Activated naive CD4-positive, alpha-beta T cell (primary cell): ENCODE measurements at places on chromosomes 3 and 15.
A peak's percentile ranks its signal among the peaks of the same experiment; 100 is the strongest.

GRCh38 chr3:106452096-106452495 is 583.3 kb upstream of the CBLB start:
- no peak for DNase-seq

DNA sequence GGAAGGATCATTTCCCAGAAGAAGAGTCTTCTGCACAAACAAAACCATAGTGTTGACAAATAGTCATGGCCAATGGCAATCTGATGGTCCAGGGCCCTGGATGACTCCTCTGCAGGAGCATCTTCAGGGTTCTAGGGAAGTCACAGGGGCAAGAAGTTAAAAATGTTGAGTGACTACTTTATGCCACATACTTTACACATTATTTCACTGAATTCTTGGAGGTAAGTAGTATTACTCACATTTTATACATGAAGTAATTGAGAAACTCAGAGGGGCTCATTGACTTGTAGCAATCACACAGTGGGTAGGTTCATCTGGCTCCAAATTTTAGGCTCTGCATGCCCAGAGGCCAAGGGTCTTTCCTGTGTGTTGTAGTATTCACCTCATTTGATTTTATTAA is 430.2 kb upstream of the MCTP2 start:
- no peak for DNase-seq

- DNase-seq: no peak
These were observed 13.1 kb downstream of the TNK2 start for GRCh38 chr3:195895078-195895860.

GRCh38 chr3:16513141-16514020 is at the start of gene RFTN1:
Gene RFTN1, minus strand, starts transcription at chr3:16513699. Its CDS starts 19,830 bp downstream, at chr3:16493869.
- DNase-seq: peak; percentile 17

DNA sequence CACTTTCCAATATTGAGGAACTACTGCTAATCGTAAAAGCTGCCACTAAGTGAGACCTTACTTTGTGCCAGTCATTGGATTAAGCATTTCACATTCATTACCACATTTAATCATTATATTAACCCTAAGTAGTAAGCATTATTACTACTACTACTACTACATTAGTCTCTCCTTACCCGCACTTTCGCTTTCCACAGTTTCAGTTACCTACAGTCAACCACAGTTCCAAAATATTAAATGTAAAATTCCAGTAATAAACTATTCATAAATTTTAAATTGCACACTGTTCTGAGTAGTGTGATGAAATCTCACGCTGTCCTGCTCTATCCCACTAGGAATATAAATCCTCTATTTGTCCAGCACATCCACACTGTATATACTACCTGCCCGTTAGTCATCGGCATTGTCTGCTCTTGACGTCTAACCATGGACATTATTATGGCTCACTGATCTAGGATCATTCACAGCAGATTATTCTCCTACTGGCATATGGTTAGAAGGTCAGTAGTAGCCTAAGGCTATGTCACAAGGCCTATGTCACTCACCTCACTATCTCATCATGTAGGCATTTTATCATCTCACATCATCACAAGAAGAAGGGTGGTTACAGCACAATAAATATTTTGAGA is 121.1 kb downstream of the GSK3B start:
- no peak for DNase-seq

DNA sequence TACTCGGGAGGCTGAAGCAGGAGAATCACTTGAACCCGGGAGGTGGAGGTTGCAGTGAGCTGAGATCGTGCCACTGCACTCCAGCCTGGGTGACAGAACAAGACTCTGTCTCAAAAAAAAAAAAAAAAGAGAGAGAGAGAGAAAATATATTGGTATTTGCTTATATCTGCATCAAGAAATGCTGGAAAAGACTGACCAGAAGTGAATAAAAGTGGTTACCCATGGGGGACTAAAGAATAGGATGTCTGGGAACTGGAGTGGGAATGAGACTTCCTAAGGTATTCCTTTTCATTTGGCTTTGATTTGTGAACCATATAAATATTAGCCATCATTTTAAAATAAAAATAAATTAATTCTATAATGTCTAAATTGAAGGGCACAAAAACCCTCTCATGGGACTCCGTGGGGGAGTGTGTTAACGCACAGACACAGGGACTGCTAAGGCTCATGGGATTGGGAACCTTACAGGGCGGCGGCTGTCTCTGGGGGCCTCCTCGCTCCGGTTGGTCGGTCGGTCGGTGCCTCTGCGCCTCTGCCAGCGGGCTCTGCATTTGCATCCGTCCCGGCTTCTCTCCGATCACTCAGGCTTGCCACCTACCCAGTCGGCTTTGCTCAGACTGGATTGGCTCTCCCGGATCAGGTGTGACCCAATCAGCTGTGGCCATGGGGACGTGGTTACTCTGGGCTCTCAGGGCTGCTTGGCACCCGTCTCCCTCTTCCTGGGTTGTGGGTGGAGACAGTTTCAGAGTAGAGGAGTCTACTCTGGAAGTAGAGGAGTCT is 12.7 kb upstream of the TSPAN3 start:
- peak; percentile 24 for DNase-seq

- no peak for DNase-seq
These were observed 2.1 kb downstream of the ABHD10 start for GRCh38 chr3:111980716-111981456.

GRCh38 chr15:42401544-42402454 is 42.5 kb downstream of the CAPN3 start:
- DNase-seq: no peak

DNA sequence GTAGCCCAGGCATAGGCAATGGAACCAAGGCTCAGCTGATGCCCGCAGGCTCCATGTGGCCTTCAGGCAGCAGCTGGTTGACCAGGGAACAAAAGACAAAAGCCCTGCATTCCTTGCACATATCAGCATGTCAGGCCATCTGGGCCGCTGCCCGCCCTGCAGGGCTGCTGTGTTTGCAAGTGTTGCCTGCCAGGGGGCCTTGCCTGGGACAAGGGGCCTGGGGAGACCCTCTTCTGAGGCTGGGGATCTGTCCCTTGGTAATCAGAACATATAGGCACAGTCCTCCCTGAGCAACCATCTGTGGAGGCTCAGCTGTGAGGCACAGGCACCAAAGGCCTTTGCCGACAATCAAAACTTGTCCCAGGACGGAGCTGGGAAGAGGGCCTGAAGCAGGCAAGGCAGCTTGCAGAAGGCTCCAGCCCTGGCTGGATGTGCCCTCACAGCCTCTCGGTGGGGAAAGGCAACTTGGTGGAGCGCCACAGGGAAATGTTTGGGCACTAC is 138.2 kb downstream of the TPRA1 start:
- DNase-seq: no peak

- no peak for DNase-seq
These were observed 158.8 kb downstream of the CLSTN2 start for GRCh38 chr3:140093742-140094141.

DNA sequence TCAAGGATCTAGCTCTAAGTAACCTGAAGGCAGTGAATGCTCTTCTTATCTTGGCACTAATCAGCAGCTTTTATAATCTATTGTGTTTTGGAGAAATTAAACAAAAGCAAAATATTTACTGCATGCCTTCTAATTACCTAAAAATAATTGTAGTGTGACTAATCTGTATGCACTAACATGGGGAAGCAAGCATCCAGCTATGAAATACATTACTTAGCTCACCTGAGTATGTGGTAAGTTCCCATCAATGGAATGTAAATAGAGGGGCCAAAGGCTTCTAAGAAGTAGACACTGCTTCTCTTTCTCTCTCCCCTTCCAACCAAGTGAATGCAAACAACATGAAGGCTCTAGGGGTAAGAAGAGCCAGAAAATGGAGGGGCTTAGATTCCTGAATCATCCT is 165.6 kb downstream of the STAG1 start:
- no peak for DNase-seq

- DNase-seq: no peak
These were observed 200.7 kb downstream of the KCNH8 start for GRCh38 chr3:19348941-19349564.

- DNase-seq: peak; percentile 33
These were observed 609 bp downstream of the GOLGA8A start for GRCh38 chr15:34436956-34437442.

DNA sequence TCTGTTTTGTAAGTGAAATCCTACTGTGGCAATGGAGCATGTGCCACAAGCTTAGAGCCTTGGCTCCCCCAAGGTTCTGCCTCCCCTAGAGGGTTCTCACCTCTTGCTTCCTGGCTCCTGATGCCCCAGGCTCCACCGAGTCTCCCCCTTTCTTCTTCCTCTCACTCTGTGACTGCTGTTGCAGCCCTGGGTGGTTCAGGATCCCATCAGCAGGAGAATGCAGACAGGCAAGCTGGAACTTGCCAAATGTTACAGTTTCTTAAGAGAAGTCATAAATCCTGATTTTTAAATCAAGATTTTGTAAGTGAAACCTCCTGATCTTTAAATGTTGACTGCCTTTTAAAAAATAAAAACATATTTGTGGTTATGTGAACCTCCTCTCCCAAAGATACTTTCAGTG is 133.9 kb downstream of the CCNL1 start:
- no peak for DNase-seq

GRCh38 chr15:69200832-69201745 is 40.7 kb downstream of the GLCE start:
- DNase-seq: no peak

- no peak for DNase-seq
These were observed 1.1 kb downstream of the TICRR start for GRCh38 chr15:89576417-89576773.

DNA sequence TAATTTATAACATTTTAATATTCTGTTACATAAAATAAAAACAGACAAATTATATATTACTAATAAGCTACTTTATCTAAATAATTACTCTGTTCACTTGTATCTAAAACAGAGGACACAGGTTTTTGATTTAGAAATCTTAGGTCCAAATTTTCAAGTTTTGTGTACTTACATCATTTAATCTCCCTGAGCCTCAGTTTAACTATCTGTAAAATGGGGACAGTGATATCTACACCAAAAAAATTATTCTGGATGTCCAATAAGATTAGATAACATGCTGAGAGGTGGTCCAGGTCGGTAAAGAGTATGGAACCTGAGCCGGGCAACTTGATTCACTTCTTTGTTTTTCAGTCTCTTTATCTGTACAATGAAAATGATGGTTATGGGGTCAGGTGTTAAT is 263.8 kb upstream of the CDIN1 start:
- DNase-seq: no peak

- DNase-seq: no peak
These were observed 57.4 kb downstream of the APBA2 start for GRCh38 chr15:28943146-28943545.

- DNase-seq: no peak
These were observed 90.5 kb upstream of the PLCL2 start for GRCh38 chr3:16794257-16794656.

GRCh38 chr3:50342813-50343633 is 2.4 kb upstream of the RASSF1 start:
- DNase-seq: no peak

- DNase-seq: no peak
These were observed 399.9 kb downstream of the LRTM1 start for GRCh38 chr3:54527953-54528352.

GRCh38 chr15:38671675-38672254 is 107.2 kb upstream of the RASGRP1 start:
- DNase-seq: no peak

DNA sequence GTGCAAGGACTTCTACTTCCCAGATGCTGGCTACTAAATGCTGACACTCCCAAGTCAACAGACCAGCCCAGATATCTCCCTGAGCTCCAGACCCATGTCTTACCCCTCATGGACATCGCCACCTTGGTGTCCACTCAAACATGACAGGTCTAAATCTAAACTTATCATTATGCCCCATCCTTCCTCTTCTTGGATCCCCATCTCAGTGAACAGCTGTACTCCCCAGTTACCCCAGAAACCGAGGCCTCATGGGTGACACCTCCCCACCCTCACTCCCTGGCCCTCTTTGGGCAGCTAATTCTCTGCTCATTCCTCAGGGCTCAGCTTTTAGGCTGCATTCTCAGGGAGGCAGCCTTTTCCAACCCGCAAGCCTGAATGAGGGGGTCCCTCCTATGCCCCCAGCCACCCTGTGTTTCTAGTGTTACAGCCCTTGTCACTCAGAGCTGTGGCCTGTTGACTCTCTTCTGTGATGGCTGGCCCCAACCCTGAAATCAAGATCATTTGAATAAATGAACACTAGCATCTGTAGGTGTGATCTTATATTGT is 5.4 kb downstream of the EHD4 start:
- no peak for DNase-seq

GRCh38 chr15:67955252-67955651 is 98.9 kb upstream of the PIAS1 start:
- no peak for DNase-seq

GRCh38 chr3:1072041-1072440 is 20.8 kb upstream of the CNTN6 start:
- no peak for DNase-seq

- DNase-seq: no peak
These were observed 921.3 kb downstream of the TUSC7 start for GRCh38 chr3:117630885-117631284.

DNA sequence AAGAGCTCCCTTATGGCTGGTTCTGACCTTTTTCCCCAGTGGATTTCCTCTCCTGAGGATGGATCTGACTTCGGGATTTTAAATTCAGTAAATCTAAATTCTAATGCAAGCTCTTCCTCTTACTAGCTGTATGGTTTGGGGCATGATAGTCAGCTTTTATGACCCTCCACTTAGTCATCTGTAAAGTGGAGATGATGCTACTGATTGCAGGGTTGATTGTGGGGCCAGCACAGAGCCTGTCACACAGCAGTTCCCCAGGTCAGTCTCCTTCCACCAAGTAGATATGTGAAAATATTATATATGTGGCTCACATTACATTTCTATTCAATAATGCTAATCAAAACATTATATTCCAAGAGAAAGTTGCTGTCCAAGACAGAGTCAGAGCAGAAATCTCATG is 141.3 kb upstream of the UBE2E1 start:
- DNase-seq: no peak

DNA sequence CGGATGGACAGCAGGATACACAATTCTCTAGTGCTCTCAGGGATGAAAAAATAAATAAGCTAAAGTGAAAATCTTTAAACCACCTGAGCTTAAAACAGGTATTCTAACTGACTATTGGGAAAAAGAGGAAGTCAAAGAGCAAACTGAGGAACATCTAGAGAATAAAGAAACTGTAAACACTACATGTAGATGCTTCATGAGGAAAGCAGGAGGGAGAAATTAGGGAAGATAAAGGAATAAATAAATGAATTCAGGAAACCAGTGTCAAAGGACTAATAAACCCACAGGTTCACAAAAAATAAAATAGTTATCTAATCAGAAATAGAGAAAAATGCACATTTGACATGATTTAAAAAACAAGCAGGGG is 525 bp upstream of the MCCC1 start:
- no peak for DNase-seq

GRCh38 chr15:80958818-80959495 is 30.7 kb downstream of the MESD start:
- DNase-seq: no peak

DNA sequence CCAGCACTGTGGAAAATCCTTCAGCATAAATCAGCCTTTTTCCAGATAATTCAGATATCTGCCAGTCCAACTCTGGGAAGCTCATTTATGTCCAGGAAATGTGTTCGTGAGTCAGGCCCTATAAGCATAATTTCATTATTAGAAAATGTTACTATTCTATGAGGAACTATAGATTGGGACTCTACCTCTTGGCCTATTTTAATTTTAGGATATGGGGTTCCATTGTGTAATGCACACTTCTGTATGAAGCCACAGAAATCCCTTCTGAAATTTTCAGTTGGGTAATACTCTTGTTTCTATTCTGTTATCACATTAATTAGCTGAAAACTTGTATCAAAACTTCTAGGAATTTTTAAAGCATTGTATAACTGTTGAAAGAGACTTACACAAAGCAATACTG is 43.9 kb upstream of the IL12A start:
- DNase-seq: no peak
